Activated CD8-positive, alpha-beta memory T cell treated with anti-CD3 and anti-CD28 coated beads for 24 hours (primary cell): ENCODE measurements at places on chromosomes 2 and 18.

- DNase-seq, result no peak
Observed at GRCh38 chr18:61859113-61859512, 33.7 kb downstream of the RNF152 start.

DNA sequence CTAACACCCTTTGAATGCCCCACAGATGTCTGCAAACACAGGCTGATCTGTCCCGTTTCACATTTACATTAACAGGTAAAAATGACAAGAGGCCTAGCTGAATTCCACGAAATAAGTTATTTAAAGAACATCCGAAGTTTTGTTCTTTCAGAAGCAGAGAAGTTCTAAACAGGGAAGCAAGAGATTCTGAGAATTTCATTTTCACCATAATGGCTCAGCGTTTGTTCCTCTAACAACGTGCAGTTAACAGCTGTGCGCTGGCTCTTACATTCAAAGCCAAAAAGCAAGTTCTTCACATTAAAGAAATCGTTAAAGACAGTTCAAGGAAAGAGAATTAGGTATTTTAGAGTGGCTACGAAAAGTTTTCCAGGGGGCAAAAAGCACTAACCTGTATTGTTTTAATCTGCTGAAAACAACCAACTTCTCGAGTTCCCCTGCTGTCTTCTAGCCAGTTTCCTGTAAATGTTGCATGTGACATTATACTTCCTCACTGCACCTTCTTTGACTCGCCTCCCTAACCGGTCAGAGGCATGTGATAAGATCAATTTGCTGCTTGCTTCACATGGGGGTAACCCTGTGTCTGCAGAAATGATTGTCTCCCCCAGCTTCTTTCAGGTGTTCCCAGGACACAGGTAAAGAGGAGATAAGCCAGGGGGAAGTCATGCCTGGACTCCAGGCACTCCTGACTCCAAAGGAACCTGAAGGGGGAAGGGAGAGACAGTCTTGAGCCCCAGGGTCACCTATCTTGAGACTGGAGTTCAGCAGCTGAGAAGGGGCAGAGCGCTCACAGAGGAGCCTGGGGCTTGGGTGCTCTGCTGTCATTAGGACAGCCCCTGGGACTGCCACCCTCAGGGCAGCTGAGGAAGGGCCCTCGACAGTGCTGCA, 36.8 kb upstream of the WIPF1 start:
- DNase-seq, result peak; percentile 82

DNA sequence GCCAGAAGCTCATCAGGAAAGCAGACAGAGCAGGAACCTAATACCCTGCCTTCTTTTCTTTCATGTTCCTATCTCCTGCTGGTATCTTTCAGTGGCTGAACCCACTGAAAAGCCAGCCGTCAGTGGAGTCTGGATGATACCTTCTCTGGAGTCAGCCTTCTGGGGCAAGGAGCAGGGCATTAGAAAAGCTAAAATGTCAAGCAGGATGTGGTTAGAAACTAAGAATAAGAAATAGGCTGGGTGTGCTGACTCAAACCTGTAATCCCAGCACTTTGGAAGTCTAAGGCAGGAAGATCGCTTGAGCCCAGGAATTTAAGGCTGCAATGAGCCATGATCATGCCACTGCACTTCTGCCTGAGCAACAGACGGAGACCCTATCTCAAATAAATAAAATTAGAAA, 642.0 kb upstream of the FSHR start:
- DNase-seq, result no peak

GRCh38 chr2:60445684-60446179, 107.7 kb downstream of the BCL11A start:
- DNase-seq, result no peak

DNA sequence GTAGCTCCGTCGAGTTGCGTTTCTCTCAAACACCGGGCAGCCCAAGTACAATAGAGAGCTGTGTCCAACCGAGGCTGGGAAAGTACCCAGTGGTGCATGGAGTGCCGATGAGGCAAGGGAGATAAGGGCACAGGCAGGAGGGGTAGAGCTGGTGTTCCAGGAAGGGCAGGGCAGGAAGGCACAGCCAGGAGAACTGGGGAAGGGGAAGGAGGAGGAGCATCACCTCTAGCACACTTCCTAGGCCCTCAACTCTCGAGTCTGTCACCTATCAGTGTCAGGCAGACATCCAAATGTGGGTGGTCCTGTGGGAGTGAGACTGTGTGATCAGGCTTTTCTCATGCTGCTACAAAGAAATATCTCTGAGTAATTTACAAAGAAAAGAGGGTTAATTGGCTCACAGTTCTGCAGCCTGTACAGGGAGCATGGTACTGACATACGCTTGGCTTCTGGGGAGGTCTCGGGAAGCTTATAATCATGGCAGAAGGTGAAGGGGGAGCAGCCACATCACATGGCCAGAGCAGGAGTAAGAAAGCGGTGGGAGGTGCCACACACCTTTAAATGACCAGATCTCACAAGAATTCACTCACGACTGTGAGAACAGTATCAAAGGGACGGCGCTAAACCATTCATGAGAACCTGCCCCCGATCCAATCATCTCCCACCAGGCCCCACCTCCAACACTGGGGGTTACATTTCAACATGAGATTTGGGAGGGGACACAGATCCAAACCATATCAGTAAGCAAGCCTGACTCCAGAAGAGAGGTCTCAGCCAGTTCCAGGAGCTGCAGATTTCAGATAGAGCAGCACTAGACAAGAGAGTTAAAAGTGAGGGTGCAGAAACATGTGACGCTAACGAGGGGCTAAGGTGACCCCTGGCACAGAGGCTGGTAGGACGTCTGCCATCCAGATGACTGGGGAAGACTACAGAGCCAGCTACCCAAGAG, 75.7 kb downstream of the MBOAT2 start:
- DNase-seq, result no peak

DNA sequence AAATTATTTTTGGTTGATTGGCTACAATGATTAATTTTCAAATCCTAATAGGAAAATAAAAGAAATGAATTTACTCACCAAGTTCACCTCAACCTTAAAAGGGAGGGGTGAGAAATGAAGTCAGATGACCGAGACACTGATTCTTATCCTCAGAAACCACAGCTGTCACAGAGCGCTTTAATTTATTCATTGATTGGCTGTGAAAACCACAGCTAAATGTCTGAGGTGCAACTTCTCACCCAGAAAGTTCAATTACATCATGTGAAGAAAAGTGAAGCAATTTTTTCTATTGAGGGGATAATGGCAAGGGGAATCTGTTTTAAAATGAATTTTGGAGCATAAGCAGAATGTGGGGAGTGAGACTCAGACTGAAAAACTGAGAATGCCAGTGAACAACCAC, 128.4 kb downstream of the RNF152 start:
- no peak for DNase-seq

DNA sequence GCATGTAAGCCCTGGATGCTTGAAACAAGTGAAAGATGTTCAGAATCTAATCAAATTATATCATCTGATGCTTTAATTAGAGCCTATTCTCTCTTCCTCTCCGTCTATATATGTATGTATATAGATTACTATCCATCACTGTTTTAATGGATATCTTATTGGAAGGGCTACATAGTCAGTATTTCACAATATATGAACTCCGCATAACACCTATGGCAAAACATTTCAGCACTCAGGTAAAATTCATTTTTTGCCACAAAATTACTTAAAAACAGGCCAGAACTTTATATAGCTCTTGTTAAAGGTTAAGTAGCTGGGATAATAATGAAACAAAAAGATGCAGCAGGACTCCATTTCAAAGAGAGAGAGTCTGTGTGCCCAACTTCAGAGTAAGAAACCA, 1.2 kb downstream of the PJVK start:
- DNase-seq, result no peak

- DNase-seq, result no peak
Observed at GRCh38 chr2:235640926-235641723, 147.3 kb downstream of the AGAP1 start.

- no peak for DNase-seq
Observed at GRCh38 chr2:56266761-56267414, 83.1 kb downstream of the CCDC85A start.

GRCh38 chr2:152354909-152355308, 19.9 kb downstream of the FMNL2 start:
- no peak for DNase-seq

DNA sequence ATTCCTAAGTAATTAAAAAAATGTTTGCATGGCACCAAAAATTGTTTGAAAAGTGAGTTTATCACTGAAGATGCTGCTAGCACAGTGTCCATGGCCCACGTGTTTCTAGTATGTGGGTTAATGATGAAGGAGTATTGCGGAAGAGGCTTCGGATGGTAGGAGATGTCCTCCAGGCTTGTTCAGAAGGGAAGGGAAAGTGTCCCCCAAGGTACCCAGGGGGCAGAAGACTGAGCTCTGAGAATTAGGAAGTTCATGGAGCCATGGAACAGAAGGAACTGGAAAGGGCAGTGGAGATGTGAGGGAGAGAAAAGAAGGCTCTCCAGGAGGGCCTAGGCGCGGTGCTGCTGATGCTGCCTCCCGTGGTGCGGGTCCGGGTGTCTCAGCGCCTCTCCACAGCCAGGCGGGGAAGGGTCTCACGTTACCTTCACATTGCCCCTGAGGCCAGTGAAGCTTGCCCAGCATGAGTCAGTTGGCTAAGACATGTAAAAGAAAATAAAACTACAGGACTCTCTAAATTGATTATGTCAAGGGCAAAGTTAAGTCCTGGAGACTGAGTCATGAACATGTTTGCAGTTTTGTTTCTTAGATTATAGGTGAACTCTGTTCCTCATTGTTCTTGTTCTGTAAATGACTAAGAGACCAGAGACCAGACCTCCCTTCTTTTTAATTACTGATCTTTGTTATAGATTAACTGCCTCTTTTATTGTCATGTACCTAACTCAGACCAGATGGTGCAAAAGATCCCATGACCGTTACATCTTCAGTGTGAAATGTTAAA, 89.0 kb downstream of the MTCL1 start:
- no peak for DNase-seq

DNA sequence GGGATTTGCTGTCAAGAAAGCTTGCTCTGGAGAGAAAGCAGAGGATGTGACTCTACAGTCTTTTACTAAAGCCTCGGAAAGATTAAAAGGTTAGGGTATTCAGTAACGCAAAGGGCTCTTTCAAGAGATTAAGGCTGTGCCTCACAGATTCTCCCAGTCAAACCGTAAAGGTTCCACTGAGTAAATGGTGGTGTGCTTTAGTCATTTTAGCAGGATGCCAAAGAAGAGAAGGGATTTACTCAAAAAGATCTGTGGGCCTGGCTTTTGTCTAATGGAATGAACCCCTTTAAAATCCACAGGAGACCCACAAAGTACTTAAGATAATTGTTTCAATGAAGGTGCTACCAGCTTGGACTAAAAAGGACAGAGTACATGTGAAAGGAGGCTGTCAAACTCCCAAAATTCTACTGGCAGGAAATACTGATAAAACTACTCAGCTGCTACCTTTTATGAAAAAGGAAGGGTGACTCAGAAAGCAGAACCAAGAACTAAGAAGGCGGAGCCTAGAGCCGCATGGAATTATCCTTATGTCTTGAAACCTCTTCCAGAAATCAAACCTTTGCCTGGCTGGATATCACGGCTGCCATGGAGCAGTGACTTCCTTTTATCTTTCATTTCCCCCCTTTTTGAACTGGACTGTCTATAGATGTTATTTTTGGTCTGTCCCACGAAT, 670.2 kb upstream of the ZEB2 start:
- DNase-seq, result no peak

GRCh38 chr2:219642069-219642454, 14.6 kb downstream of the SLC4A3 start:
- no peak for DNase-seq

- no peak for DNase-seq
Observed at GRCh38 chr2:222433332-222434173, 9.2 kb downstream of the SGPP2 start.

GRCh38 chr2:28338046-28338817, 54.4 kb upstream of the FOSL2 start:
- no peak for DNase-seq

GRCh38 chr2:105149272-105149671, 92.3 kb upstream of the GPR45 start:
- DNase-seq, result no peak

- DNase-seq, result no peak
Observed at GRCh38 chr2:158460632-158461297, 4.0 kb downstream of the PKP4 start.

DNA sequence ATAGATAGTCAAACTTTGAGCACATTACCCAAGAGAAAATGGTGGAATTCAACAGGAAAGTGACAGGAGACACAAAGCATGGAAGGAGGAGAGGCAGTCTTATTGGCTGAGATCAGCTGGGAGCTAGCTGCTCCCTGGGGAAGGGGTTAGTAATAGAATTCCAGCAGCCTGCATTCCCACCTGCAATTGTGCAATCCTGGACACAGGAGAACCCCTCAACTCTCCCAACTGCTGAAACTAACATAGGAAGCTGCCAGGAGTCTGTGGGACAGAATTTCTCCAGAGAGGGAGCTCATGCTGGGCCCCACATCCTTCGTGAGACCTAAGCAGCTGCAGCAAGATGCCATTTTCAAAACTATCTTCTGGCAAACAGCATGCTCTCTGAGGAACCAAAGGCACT, 69.8 kb upstream of the ACVR1C start:
- no peak for DNase-seq

DNA sequence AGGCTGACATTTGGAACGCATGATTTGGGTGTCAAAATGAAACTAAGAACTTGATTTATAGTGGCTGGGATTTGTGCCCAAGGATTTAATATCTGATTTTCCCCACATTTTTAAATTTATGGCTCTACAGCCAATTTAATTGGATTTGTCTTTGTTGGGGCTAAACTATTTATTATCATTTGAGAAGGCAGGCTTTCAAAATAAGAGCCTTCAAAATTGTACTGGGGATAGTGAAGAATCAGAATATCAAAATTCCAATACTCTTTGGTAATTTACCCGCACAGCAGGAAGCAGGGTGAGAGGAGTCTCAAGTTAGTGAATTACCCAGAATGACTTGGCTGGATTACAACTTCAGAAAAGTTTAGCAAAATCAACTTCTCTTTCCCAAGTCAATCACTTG, 278.1 kb downstream of the LRATD1 start:
- no peak for DNase-seq

- DNase-seq, result no peak
Observed at GRCh38 chr2:44453259-44453658, 91.5 kb downstream of the CAMKMT start.

- no peak for DNase-seq
Observed at GRCh38 chr18:3794537-3795348, 344.8 kb downstream of the TGIF1 start.

DNA sequence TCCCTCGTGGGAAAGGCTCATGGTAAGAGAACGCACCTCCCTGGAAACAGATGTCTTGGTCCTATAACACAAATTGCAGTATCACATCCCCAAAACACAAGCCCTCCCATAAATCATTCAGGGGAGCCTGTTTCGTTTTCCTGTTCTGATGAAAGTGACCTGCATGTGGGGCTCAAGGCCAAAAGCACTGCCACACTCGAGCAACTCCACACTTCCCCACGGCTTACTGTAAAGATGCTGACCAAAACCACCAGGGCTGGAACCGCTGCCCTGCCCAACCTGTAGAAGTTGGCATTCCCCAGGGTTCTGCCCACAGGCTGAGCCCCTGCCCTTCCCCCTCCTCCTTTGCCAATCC, 139.7 kb downstream of the BCL11A start:
- no peak for DNase-seq

GRCh38 chr2:46308629-46309028, 11.4 kb downstream of the EPAS1 start:
- DNase-seq, result no peak
